ENCODE measurements at places on chromosomes 5 and 9.
A peak's percentile ranks its signal among the peaks of the same experiment; 100 is the strongest.

GRCh38 chr5:122156724-122157325 is 27.5 kb downstream of the ZNF474 start:
- peak; percentile 53 for DNase-seq

DNA sequence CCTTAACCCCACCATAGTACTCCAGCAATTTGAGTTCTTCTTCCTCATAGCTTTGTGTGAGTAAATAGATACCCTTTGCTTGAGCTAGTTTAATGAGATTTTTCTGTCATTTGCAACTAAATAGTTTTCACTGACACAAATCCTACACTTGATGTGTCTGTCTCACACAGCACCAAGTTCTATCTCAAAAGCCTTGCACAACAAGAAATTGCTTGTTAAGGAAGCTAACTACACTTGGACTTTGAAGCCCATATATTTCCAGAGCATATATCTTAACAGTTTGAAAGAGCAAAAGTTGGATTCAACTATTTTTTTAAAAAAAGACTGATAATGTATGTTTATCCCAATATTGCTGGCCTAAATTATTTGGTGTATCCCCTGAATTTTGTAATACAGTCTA is 459.2 kb downstream of the ACTL7B start:
- no peak for DNase-seq

GRCh38 chr9:99465231-99465907 is 243.3 kb downstream of the SEC61B start:
- no peak for DNase-seq

- no peak for DNase-seq
Observed at GRCh38 chr9:19787672-19788071, 1.2 kb downstream of the SLC24A2 start.

- DNase-seq: no peak
Observed at GRCh38 chr5:127055880-127056653, 17.2 kb downstream of the C5orf63 start.

- no peak for DNase-seq
Observed at GRCh38 chr5:107154593-107154992, 516.1 kb downstream of the EFNA5 start.

GRCh38 chr9:20369391-20369790 is 252.9 kb downstream of the MLLT3 start:
- no peak for DNase-seq

GRCh38 chr9:111937301-111937700 is 40.7 kb downstream of the UGCG start:
- no peak for DNase-seq

GRCh38 chr9:107131108-107131799 is 151.8 kb upstream of the RAD23B start:
- DNase-seq: no peak

DNA sequence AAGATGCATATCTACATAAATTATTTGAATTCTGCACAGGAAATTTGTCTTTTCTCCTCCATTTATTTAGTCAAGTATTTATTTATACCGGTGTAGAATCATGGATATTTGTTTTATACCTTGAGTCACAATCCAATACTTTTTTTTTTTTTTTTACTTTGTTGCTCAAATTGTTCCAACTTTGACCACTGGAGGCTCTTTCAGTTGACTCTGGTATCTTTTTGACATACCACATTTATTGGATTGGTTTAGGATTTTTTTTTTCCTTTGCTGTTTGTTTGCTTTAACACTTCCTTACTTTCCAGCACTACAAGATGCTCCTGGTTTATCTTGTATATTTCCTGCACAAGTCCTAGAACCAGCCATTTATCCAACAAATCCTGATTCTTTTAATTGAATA is 543.1 kb upstream of the RIOK2 start:
- no peak for DNase-seq

DNA sequence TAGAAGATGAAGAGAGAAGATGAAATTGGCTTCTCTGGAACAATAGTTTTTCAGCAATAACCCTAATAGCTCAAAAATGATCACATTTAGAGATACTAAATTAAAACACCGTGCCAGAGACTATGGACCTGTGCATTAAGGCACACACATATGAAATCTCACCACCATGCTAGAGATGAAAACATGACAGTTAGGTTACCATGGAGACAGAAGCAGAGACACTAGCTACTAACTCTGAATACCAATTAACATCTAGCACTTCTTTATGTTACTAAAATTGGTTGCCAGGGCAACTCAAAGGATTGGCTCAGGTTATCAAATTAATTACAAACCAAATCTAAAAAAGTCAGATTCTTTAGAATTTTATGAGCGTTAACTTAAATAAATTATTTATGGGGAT is 337.7 kb downstream of the PLK2 start:
- no peak for DNase-seq

- no peak for DNase-seq
Observed at GRCh38 chr9:77673941-77674791, 26.0 kb upstream of the GNA14 start.

- DNase-seq: no peak
Observed at GRCh38 chr5:73032635-73033034, 76.8 kb downstream of the FCHO2 start.

- no peak for DNase-seq
Observed at GRCh38 chr9:36846621-36847020, 187.4 kb downstream of the PAX5 start.

DNA sequence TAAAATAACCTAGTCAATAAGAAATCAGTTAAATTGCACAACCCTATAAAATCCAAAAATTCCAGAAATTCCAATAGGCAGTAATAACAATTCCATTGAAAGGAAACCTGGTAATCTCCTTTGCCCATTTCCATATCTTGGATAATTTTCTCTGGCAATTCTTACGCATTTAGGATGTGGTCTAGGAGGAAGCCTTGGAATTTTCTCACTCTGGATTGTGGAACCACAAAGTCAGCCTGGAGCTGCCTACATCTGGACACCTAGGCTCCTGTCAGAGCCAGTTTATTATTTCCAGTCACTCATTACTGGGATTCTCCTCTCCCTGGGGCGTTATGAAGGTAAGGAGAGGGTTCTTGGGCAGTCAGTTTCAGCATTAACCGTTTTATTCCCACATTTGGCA is 40.3 kb upstream of the GNE start:
- DNase-seq: no peak

DNA sequence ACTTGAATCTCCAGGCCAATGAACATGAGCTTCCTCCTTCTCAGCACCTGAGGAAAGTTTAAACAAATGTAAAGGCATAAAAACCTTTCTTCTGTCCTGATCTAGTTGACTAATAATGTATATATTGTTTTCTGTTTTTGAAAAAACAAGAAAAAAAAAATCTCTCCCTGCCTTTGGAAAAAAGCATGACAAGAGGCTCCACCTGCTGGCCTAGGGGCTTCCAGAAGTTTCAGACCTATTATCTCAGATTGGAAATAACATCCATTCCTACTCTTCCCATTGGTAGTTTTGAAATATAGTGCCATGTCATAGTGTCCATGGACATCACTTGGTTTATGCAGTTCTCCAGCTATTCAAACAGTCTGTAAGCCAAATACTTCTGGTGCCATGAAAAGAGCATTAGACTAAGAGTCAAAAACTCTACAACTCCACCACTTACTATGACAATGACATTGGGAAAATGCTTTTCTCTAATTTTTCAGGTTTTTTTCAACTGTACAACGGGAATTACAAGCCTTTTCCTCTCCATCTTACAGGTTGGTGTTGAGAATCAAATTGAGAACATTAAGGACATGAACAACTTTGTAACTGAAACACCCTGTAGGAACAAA is 409.6 kb upstream of the MPDZ start:
- no peak for DNase-seq

- DNase-seq: no peak
Observed at GRCh38 chr9:93100276-93100636, 4.2 kb downstream of the CARD19 start.

DNA sequence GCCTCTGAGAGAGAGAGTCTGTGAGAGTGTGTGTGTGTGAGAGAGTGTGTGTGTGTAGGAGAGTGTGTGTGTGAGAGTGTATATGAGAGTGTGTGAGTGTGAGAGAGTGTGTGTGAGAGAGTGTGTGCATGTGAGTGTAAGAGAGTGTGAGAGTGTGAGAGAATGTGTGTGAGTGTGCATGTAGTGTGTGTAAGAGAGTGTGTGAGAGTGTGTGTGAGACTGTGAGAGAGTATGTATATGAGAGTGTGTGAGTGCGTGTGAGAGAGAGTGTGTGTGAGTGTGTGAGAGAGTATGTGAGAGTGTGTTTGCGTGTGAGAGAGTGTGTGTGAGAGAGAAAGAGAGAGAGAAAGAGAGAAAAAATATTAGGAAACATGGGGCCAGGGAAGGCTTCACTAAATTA is 588.3 kb upstream of the SGCD start:
- DNase-seq: no peak

DNA sequence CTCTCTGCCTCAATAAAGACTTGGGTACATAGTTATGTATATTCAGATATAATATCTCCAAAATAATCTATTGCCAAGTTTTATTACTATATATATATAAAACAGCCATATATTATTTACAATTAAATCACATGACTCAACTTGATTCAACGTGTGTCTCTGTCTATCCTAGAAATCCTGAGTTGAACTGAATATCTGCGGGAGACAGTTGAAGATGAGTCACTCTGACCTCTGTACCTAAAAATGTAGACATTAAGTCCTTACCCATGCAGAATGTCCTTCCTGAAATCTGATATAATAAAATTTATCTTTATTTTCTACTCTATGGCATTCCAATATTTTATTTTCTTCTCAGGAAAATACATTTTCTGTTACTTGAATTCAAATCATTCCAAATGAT is 218.2 kb upstream of the PRDM9 start:
- DNase-seq: no peak

- DNase-seq: no peak
Observed at GRCh38 chr9:21943464-21943863, 50.7 kb downstream of the CDKN2A start.

All from amniotic stem cell (primary cell).